ENCODE measurements at places on chromosomes 6 and 20.

GRCh38 chr6:167146977-167147376, 10.8 kb downstream of the GPR31 start:
- no peak for DNase-seq

DNA sequence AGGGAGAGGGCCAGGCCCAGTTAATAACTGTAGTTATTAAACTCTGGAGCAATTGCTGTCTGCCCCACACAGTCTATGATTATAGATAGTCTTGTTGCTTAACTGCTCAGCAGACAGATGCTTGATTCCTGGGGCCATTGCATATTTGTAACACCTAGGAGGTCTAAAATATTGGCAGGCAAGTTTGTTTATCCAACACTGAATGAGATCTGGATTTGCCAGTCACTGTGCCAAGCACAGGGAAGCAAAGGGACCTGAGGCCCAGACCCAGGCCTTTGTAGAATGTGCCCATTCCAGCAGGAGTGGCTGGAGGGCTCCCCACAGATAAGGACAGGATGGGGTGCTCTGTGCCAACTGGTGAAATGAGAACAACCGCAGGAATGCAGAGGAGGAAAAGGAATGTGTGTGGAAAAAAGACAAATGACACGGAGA, 17.6 kb upstream of the ENTPD6 start:
- no peak for DNase-seq

GRCh38 chr6:21143645-21144044, 449.9 kb upstream of the SOX4 start:
- no peak for DNase-seq

DNA sequence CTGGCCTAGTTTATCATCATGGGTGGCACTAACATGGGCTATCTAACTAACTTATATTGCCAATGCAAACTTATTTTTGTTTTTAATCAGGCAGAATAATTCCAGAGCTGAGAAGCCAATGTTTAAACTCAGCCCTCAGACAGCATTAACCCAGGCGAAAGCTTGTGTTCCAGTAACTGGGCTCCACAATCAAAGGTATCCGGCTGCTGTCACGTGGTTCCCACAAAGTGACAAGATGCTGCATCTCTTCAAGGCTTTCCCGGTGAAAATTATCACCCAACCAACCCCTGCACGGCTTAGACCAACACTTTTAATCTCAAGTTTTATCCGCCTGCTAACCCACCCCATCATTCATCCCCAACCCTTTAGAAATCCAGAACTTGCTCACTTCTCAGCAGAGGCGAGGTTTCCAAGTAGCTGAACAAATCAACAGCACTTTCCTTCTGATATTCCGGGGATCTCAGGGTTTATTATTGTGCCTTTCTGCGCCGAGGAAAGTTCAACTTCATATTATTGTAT, 885 bp downstream of the MTCL3 start:
- no peak for DNase-seq

DNA sequence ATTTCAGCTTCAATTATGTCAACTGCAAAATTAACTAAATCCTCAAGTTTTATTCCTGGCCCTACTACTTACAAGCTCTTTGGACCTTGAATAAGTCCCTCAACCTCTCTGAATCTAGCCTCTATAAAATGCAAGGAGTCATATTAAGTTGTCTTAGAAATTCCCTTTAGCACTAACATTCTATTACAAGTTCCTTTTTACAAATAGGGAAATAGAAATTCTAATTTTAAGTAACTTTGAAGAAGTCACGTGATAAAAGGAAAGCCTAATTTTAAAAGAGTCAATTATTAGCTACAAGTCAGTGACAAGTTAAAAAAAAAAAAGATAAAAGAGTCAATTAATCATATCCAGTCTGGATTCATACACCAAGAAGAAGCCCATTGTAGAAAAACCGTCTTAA, 24.6 kb upstream of the GTF3C6 start:
- no peak for DNase-seq

- DNase-seq: no peak
Observed at GRCh38 chr20:13401596-13401995, 180.5 kb downstream of the ISM1 start.

- DNase-seq: no peak
Observed at GRCh38 chr6:111477481-111477938, 5.5 kb downstream of the REV3L start.

- peak; percentile 43 for DNase-seq
Observed at GRCh38 chr6:14804785-14805210, 441.1 kb upstream of the JARID2 start.

DNA sequence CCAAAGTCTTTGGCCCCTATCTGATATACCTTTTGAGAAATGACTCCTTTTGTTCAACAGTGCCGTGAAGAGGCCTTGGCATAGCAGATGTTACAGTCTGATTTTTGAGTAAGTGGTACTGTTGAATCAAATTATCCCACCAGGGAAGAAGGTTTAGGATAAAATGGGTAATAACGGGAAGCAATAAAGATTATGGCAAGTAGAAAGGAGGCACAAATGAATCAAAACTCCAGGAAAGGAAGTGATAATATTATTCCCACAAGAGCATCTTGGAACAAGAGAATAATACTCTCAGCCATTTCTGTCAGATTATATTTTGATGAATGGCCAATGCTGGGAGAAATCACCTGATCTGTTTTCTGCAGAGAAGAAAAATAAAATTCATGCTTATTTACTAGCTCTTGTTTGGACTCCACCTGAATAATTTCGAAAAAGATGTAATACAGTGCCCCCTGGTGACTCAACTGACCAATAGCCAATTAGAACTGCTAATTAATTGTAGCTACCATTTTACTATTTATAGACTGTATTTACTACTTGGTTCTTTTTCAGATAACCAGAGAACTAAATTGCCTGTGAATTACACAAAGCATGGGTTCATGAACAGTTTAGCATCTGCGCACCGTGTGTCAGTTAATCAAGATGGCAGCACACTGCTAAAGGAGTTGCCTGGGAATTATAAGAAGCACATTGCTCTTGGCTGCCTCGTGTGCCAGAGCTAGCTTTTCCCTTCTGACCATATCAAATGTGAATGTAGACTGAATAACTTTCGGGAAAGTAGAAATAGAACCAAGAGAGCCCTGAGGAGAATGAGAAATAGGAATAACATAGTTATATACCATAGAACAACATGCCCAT, 78.5 kb upstream of the TRDN start:
- no peak for DNase-seq
